Thymus (tissue), 14 donors: ENCODE measurements at places on chromosomes 2 and 18.

DNA sequence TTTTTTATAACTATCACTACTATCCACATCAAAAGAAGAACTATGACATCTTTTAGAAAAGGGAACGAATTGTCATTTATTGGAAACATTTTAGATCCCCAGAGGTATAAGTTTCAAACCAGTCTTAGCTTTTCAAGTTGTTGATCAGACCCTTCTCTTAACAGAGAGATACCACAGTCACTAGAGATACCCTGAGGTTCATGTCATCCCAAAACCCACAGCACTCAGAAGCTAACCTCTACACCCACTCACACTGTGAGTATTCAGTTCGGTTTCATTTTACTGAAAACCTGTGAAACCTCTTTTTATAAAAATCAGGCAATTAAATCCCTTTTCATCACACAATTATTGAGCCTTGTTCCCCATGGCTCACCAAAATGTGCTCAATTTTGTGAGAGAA, 156.2 kb downstream of the DTNA start:
- H3K27ac ChIP-seq = no peak overlapping the region
- H3K27me3 ChIP-seq = no peaks in the 10 kb centered on the region
- H3K4me3 ChIP-seq = no peak overlapping the region
- H3K4me1 ChIP-seq = peaks cover 2% of the 10 kb centered on the region
- DNase-seq = no peak

GRCh38 chr2:71811726-71812125, 335.9 kb downstream of the CYP26B1 start:
- no peaks in the 10 kb centered on the region for H3K27me3 ChIP-seq
- no peak overlapping the region for H3K27ac ChIP-seq
- H3K36me3 ChIP-seq = no peaks in the 10 kb centered on the region
- DNase-seq = no peak
- no peaks in the 10 kb centered on the region for H3K4me1 ChIP-seq

GRCh38 chr2:112949456-112949855, 28.4 kb upstream of the IL36G start:
- H3K4me1 ChIP-seq = no peaks in the 10 kb centered on the region
- no peaks in the 10 kb centered on the region for H3K27me3 ChIP-seq
- H3K36me3 ChIP-seq = no peaks in the 10 kb centered on the region
- no peak overlapping the region for H3K4me3 ChIP-seq

DNA sequence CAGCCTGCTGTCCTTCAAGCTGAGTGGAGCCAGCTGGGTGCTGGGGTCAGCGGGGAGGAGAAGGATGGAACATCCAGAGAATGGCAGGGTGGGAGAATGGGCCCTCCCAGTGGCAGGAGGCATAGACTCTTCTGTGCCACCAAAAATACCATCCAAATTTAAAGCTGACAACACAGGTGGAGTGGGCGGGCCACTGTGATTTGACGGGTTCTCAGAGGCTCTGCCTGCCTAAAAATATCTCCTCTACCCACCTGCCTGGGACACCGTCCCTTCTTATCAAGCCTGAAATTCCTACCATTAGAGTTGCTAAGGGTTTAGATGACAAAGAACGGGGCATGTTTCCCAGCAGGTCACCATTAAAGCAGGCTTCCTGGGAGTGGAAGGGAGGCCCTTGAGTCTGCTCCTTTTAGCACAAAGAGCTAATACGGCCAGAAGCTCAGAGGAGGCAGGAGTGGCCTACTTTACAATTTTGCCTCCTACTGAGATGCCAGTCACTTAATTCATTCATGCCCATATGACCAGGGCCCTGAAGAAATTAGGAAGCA, 19.8 kb upstream of the MARCHF4 start:
- H3K27ac ChIP-seq = no peak overlapping the region
- no peak for DNase-seq

GRCh38 chr2:145759228-145759915, 1239.5 kb upstream of the ZEB2 start:
- DNase-seq = no peak
- H3K27ac ChIP-seq = no peak overlapping the region
- no peak overlapping the region for H3K4me3 ChIP-seq
- no peaks in the 10 kb centered on the region for H3K4me1 ChIP-seq
- no peaks in the 10 kb centered on the region for H3K27me3 ChIP-seq

- no peak for DNase-seq
- H3K36me3 ChIP-seq = no peaks in the 10 kb centered on the region
- no peak overlapping the region for H3K4me3 ChIP-seq
- H3K27ac ChIP-seq = no peak overlapping the region
- no peaks in the 10 kb centered on the region for H3K4me1 ChIP-seq
Measured at GRCh38 chr2:177422271-177422670, 29.7 kb downstream of the AGPS start.

DNA sequence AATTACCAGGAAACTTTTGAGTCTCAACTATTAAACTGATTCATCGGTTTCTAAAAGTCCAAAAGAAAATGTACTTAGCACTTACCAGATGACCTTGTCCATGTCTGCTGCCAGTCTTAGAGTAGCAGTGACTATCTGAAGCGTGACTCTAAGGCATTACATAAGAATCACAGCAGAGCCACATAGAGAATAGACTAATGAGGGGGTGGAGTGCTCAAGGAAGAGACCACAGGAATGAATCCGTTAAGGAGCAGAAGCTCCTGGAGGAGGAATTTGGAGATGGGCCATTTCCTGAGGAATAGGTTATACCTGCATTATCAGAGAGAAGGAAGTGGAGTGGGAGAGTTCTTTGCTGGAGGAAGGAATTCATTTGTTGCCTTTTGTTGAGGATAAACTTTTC, 116.0 kb downstream of the MAP3K20 start:
- no peak for DNase-seq
- H3K27me3 ChIP-seq = no peaks in the 10 kb centered on the region
- peaks cover 6% of the 10 kb centered on the region for H3K36me3 ChIP-seq
- H3K4me3 ChIP-seq = no peak overlapping the region
- no peaks in the 10 kb centered on the region for H3K4me1 ChIP-seq

- H3K4me3 ChIP-seq = no peak overlapping the region
- H3K27ac ChIP-seq = no peak overlapping the region
- no peaks in the 10 kb centered on the region for H3K36me3 ChIP-seq
Measured at GRCh38 chr18:9869715-9870430, 15.9 kb upstream of the TXNDC2 start.
